ENCODE measurements at places on chromosomes 2 and 18.

GRCh38 chr2:192228685-192229084 lies 34.0 kb upstream of the TMEFF2 start:
- no peak for DNase-seq

- DNase-seq = no peak
Observed at GRCh38 chr2:46194856-46195255, 102.4 kb upstream of the EPAS1 start.

- DNase-seq = no peak
Observed at GRCh38 chr18:21629089-21629832, 17.1 kb downstream of the SNRPD1 start.

DNA sequence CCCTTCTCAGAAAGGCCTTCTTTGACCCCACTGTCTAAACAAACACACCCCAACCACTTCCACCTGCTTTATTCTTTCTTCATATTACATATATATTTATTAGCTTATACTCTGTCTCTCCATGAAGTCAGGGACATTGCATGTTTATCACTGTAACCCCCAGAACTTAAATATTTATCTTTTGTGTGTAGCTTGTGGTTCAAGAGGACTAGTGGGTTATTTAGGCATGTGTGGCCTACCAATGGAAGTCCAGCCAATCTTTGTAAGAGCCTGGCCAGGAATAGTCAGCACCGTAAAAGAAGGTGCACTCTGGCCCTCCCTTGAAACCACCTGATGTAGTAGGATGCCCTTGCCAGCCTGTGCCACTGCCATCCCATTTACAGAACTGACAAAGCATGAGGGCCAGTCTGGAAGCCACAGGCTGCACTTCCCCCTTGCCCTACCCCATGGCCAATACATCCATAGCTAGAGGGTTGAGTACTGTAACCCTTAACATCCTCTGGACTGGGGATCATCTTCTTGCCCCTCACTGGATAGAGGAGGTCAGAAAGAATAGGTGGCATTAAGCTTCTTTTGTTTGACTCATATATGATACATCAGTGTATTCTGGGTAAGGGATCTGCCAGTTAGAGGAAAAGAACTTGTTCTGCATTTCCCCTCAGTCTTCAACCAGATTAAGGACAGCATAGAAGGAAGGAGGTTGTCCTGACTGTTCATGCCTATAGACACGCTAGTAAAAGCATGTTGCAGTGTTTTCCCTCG lies 4.9 kb downstream of the NEMP2 start:
- no peak for DNase-seq

- DNase-seq = no peak
Observed at GRCh38 chr2:239190921-239191885, 209.6 kb downstream of the HDAC4 start.

DNA sequence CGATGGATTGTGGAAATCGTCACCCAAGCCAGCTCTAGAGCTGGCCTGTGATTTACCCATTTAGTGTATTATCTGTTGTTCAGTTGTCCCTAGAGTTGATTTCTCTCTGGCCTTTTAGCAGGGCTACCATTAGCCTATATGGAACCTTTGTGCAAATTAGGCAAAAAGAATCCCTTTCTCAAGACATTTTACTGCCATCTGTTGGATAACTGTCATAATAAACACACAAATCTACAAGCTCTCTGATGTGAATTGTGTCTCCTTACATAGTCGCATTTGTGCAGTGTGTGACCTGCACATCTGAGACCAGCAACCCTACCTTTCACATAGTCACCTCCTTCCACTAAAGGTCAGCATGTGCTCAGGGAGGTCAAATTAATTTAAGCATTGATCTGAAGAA lies 34.0 kb downstream of the LOXHD1 start:
- DNase-seq = no peak
